NCI-H1436 treated with DMSO at 0.1 percent for 48 hours (cell line): ENCODE measurements at places on chromosomes 7 and 10.
A peak's percentile ranks its signal among the peaks of the same experiment; 100 is the strongest.

- DNase-seq, result no peak
These were observed 57.6 kb upstream of the TARP start for GRCh38 chr7:38330861-38331621.

- DNase-seq, result no peak
These were observed 124.0 kb downstream of the REEP3 start for GRCh38 chr10:63645195-63645594.

DNA sequence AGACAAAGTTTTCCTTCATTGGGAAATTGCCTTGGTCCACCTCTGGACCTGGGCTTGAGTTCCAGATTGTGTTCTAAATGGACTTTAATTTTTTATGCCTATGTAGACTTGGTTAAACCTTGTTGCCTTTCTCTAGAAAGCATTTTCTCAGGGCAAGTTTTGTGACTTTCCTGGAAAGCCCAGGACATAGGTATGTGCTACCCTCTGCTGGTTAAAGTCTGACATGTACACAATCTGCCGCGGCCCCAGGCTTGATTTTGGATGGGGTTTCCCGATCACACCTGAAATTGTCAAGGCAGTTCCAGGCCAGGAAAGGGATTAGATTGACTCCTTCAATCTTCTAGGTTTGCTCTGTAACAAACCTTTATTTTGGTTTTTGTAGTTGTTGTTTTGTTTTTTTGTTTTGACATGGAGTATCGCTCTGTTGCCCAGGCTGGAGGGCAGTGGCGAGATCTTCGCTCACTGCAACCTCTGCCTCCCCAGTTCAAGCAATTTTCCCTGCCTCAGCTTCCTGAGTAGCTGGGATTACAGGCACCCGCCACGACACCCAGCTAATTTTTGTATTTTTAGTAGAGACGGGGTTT lies 14.1 kb upstream of the AKR1B10 start:
- no peak for DNase-seq

GRCh38 chr7:93622036-93623033 lies 47.8 kb upstream of the CALCR start:
- DNase-seq, result no peak

GRCh38 chr7:95059842-95060313 lies 152.5 kb downstream of the PPP1R9A start:
- DNase-seq, result no peak

- no peak for DNase-seq
These were observed 127.1 kb upstream of the PRPS1L1 start for GRCh38 chr7:18154726-18155125.

DNA sequence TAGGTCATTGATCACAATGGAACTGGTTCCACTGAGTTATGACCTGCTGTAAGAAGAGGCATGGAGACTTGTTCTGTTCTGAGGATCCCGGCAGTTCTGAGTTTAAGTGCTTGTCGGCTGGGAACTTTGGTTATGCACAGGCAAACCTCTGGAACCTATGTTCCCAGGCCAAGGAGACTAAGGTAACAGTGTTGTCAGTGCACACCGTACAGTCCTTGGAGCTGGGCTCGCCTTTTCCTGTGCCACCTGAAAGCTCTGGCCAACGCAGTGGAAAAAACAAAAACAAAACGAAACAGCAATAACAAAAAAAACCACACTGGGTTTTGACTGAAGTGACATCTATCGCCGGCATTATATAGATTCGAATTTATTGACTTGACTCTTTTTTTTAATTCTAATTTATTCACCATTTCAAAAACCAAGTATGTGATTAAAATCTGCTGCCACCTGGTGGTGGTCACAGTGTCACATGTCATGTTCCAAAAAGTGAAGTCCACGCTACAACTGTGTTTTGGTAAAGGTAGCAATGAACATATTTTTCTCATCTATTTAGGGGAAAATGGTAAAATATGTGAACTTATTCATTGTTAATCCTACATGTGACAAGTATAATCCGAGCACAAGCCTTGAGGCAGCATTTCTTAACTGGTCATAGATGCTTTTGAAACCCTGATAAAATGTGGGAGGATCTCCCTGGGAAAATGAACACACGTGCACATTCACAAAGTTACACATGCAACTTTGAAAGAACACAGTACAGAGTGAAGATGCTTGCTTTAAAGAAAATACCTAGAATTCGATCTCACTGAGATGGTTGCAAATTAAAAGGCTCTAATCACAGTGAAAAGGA lies 113.8 kb upstream of the PPP2R2D start:
- no peak for DNase-seq

GRCh38 chr10:22666287-22667092 lies 47.9 kb downstream of the PIP4K2A start:
- no peak for DNase-seq

DNA sequence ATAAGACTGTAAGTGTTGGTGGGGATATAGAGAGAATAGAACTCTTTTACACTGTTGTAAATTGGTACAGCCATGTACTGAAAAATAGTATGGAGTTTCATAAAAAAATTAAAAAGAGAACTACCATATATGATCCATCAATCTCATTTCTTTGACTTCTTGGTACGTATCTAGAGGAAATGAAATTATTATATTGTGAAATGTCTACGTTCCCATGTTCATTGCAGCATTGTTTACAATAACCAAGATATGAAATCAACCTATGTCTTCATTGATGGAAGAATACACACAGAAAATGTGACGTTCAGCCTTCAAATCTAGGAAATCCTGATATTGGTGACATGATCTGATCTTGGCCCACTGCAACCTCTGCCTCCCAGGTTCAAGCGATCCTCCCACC lies 32.0 kb downstream of the SHOC2 start:
- no peak for DNase-seq

DNA sequence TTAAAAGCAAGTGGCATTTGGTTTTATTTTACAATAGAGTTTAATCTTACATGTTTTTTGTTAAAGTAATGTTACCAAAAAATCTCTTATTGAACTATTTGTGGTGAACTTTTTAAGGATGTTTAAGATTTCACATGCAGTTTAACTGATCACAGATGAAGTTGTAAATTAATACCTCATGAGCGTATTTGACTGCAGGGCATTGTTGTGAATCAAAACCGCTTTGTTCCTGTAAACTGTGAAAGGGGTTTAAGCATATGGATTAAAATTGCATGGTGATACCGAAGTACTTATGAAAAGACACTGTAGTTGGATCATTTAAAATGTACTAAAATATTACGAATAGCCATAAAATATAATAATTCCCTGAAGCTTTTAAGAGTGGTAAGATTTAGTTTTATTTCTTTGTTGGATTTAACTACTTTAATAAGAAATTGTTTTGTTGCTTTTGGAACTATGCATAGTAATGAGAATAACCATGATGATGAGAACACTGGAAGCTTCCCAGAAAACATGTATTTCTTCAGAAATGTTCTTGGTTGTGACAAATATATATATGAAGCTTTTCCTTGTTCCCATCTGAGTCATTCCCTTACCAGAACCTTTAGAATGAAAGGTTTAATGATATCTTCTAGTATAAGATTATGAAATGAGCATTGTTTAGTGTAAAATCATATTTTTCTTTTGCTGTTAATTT lies 131.3 kb downstream of the ADK start:
- DNase-seq, result no peak

DNA sequence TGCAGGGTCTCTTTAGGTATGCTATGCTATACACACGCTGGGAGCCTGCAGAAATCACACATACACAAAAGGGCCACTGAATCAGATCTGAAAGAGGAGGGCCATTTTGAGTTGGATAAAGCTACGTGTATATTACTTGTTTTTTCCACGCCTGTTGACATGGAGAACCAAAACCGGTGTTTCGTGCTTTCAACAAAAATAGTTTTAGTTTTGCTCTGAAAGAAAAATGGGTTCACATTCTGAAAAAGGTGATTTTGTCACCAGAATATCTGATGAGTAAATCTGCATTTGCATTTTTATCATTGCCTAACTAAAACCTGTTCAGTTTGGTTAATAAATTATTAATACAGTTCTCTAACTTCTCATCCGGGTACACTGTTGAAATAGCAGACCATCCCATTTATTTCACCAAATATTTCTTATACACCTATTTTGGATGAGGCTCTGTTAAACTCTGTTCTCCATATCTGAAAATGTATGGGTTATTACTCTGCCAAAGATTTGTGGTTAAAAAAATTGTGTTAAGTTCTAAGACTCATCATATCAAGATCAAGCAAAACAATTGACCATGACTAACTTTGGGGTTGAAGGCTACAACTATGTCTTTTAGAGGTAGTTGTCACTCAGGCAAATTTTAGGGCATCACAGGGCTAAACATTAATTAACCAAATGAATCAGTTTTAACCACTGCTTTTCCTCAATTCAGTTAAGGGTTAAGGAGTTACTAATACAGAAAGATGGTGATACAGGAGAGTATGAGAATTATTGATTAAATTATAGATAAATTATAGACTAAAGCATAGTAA lies 101.2 kb upstream of the RPA3 start:
- no peak for DNase-seq

DNA sequence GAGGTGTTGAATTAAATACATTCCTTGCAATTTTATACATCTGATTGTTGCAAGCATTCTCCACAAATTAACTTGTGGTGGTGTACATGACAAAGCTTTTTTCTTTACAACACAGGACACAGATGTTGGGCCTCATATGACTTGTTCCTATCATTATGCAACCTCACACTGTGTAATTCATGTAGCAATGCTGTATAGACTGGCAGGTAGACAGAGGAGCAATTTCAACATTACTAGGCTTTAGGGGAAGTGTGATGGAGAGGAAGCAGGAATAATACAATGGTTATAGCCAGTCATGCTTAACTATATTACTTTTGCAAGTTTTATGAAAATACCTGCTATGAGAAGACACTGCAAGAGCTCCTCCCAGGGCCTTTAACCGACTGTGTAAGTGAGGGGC lies 832.1 kb downstream of the CNTNAP2 start:
- DNase-seq, result no peak

- DNase-seq, result peak; percentile 29
These were observed 95.7 kb upstream of the PALS2 start for GRCh38 chr7:24477398-24478136.

- no peak for DNase-seq
These were observed 39.2 kb upstream of the PPP1R3C start for GRCh38 chr10:91672021-91672608.

- DNase-seq, result no peak
These were observed 332.0 kb upstream of the LRGUK start for GRCh38 chr7:133795068-133795665.

- no peak for DNase-seq
These were observed 73.5 kb downstream of the CTNNA3 start for GRCh38 chr10:67622511-67622910.

DNA sequence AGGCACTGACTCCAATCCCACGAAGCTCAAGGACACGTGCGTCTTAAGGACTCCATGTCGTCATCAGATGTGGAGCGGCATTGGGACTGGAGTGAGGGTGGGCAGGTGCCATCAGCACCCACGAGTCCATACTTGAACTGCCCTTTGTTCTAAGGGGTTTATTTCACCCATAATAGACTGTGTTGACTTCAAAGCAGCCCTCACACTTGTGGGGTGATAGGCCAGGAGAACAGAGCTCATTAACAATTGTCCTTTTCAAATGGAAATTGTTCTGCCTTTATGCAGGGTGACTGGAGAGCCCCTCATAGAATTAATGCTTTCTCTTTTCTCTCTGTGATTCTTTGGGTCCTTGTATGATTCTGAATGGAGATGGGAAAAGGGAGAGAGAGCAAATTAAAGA lies 376.9 kb upstream of the MGMT start:
- DNase-seq, result no peak

GRCh38 chr7:120070201-120070600 lies 202.8 kb upstream of the KCND2 start:
- DNase-seq, result no peak

GRCh38 chr7:159033473-159033825 lies 111.2 kb downstream of the VIPR2 start:
- no peak for DNase-seq

- DNase-seq, result no peak
These were observed 6.9 kb downstream of the ATP5MF start for GRCh38 chr7:99459087-99459486.

GRCh38 chr7:150753239-150753638 lies 16.0 kb downstream of the GIMAP5 start:
- DNase-seq, result no peak

DNA sequence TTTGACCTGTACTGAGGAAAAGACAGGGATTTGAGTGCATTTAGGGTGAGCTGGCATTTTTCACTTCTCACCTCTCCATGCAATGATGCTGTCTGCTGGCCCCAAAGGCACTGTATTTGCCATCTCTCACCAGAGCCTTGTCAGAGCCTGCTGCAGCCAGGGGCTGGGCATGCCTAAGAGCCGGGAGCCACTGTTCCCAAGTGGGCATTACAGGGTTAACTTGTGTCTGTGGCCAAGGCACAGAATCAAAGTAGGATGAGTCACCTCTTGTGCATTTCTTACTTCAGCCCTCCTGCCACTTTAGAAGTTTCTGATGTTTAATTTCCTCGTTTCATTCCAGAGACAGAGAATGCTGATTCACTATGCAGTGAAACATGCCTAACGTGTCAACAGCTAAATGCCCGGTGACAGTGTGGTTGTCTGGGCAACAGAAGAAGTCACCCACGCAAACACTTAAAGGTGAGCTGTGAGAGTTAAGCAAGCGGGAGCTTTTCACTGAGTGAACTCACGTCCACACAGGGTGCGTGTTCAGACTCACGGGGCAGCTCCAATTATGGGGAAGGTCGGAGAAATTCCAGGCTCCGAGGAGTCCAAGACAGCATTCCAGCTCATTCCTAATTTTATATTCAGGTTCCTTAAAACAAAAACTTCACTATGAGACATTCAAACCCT lies 57.1 kb upstream of the IGFBP3 start:
- DNase-seq, result no peak

GRCh38 chr10:14578060-14578952 lies 196.4 kb downstream of the FAM107B start:
- no peak for DNase-seq

DNA sequence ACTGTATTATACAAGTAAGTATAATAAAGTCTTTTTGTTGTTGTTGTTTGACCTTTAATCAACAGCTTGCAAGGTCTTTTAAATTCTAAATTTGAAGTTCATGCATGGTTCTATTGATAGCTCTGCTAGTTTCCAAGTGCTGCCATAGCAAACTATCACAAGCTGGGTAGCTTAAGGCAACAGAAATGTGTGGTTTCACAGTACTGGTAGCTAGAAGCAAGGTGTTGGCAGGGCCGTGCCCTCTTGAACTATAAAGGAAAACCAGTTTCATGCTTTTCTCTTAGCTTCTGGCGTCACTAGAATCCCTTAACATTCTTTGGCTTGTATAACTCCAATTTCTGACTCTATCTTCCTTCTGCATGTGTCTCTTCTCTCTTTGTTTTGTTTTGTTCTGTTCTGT lies 1021.9 kb upstream of the AUTS2 start:
- no peak for DNase-seq

DNA sequence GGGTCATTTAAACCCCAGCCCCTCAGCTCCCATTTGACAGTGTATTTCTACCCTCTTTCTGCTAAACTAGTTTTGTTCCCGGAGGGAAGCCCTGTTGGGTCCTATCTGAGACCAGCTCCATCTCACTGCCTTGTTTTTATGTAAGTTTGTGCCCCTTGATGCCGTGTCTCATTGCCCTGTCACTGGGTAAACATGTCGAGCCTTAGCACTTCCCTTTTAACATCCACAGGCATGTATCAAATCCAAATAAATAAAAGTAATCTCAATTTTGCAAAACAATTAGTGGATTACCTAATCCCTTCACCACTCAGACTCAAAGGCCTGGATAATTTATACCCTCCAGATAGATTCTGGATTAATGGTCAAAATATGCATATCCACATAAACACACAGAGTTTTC lies 115.7 kb downstream of the CACNA2D1 start:
- DNase-seq, result no peak

GRCh38 chr7:69860941-69861622 lies 262.8 kb downstream of the AUTS2 start:
- no peak for DNase-seq
